ENCODE measurements at places on chromosomes 16 and 17.

GRCh38 chr16:13111747-13112146 is 210.3 kb downstream of the SHISA9 start:
- no peak for DNase-seq

- no peak for DNase-seq
These were observed 35.6 kb downstream of the FBXL20 start for GRCh38 chr17:39365872-39366271.

- DNase-seq, result no peak
These were observed 91.4 kb downstream of the SYCE1L start for GRCh38 chr16:77290451-77291115.

GRCh38 chr16:87264634-87265033 is 52.6 kb downstream of the C16orf95 start:
- no peak for DNase-seq

GRCh38 chr17:3009411-3009920 is 53.9 kb downstream of the OR1D5 start:
- no peak for DNase-seq

DNA sequence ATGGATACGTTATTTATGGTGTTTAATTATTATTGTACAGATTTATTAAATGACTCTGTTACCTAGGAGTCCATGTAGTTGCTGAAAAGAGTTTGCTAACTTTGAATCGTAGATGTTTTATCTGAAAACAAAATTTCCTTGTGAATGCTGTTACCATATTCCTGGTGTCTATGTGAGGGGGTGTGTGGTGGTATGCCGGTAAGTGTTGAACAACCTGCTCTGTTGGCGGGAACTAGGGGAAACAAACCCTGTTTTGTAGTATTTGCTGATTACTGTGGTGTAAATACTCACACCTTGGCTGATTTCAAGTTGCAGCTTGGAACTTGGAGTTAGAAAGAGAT is 386.4 kb downstream of the WWOX start:
- no peak for DNase-seq

DNA sequence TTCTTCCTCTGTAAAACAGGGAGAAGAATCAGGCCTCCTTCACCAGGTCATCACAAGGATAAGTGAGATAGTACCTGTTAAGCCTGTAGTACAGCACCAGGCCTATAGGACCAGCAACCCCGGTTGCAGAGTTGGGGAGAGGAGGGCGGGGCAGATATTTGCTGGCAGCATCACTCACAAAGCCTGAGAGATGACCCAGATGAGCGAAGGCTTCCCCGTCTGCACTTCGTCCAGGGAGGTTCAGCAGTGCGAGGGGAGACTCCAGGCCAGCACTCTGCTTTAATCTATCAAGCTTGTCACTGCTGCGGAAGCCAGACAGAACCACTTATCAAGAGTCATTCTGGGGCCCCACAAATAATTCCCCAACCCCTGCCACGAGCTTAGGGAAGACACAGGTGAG is 15.8 kb upstream of the RBBP6 start:
- no peak for DNase-seq

GRCh38 chr16:4938683-4939030 is 1.7 kb upstream of the PPL start:
- no peak for DNase-seq

DNA sequence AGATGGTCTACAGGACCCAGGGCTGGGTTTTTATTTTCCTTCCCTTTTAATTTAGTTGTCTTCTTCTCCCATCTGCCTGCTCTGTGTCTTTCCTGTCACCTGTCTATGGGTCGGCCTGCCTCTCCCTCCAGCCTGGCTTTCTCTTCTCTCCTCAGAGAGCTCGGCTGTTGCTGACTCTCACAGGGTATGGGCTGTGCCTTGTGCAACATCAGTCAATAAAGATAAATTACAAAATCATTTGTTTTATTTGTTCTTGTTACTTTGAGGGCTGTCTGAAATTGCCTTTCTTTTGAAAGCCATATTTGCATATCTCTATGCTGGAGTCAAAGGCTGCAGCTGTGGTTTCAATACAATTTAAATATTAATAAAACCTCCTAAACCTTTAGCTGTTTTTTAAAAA is 15.6 kb downstream of the RND2 start:
- no peak for DNase-seq

DNA sequence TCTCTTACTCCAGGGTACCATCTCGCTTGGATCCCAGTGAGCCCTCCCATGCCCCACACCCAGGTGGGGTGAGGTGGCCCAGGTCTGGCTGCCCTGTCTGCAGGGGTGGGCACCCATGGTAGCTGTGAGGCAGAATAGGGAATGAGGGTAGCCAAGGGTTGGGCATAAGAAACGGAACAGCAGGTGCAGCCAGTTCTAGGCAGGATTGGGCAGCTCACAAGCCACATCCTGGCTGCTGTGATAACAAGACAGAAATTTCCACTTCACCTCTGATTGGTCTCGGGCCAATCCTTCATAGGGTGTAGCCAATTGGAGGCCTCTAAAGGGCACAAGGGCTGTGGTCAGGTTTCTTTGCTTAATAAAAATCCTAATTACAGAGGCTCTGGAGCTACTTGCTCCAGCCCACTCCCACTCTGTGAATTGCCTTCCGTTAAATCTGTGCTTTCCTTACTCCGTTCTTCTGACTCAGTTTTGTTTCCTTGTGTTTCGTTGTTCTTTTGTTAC is 1.5 kb upstream of the ARHGDIG start:
- DNase-seq, result no peak

- no peak for DNase-seq
These were observed 7.4 kb downstream of the CMIP start for GRCh38 chr16:81451753-81452680.

- DNase-seq, result no peak
These were observed 107.1 kb upstream of the KCNJ16 start for GRCh38 chr17:69967910-69968411.

DNA sequence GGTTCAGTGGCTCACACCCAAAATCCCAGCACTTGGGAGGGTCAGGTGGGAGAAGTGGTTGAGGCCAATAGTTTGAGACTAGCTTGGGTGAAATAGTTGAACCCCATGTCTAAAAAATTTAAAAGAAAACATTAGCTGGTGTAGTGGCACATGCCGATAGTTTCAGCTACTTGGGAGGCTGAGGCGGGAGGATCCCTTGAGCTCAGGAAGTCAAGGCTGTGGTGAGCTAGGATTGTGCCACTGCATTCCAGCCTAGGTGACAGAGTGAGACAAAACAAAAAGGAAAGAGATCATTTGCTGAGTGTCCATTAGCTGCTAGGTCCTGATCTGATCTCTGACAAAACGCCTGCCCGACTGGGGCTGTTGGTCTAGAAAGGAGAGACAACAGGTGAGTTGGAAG is 14.1 kb upstream of the DBNDD1 start:
- DNase-seq, result no peak

Measured in stimulated activated CD4-positive, alpha-beta T cell treated with anti-CD3 and anti-CD28 coated beads, Interleukin-1b, Interleukin-23, amount 100 ng/mL, for 24 hours (primary cell).